ENCODE measurements at places on chromosomes 13 and 19. TPM values are rescaled to one million over a fixed set of nuclear protein-coding genes. Genes with fewer than 3 reads are reported as not detected.

Gene IPO5
- total RNA-seq: 208 TPM

Gene NKPD1
- total RNA-seq: 0.53 TPM

Gene ATXN8OS
- total RNA-seq: not detected

Gene TPTE2
- total RNA-seq: not detected

Gene CASP14
- total RNA-seq: not detected

Gene CLEC11A
- 5.4 TPM for total RNA-seq

Gene SLC5A5
- total RNA-seq: not detected

Gene IQCN
- 10.9 TPM for total RNA-seq

Gene IFNL1
- total RNA-seq: not detected

Gene TMEM145
- total RNA-seq: 1.9 TPM

Gene RDH8
- not detected for total RNA-seq

Gene AMH
- 71.3 TPM for total RNA-seq

Gene OR7E24
- total RNA-seq: not detected

Gene KANK2
- 27.6 TPM for total RNA-seq

- DNase-seq: no peak
These were observed 297.0 kb downstream of the RBM26 start for GRCh38 chr13:79108914-79109643.

GRCh38 chr13:57224414-57224813 is 57.4 kb downstream of the PRR20E start:
- no peak for DNase-seq

DNA sequence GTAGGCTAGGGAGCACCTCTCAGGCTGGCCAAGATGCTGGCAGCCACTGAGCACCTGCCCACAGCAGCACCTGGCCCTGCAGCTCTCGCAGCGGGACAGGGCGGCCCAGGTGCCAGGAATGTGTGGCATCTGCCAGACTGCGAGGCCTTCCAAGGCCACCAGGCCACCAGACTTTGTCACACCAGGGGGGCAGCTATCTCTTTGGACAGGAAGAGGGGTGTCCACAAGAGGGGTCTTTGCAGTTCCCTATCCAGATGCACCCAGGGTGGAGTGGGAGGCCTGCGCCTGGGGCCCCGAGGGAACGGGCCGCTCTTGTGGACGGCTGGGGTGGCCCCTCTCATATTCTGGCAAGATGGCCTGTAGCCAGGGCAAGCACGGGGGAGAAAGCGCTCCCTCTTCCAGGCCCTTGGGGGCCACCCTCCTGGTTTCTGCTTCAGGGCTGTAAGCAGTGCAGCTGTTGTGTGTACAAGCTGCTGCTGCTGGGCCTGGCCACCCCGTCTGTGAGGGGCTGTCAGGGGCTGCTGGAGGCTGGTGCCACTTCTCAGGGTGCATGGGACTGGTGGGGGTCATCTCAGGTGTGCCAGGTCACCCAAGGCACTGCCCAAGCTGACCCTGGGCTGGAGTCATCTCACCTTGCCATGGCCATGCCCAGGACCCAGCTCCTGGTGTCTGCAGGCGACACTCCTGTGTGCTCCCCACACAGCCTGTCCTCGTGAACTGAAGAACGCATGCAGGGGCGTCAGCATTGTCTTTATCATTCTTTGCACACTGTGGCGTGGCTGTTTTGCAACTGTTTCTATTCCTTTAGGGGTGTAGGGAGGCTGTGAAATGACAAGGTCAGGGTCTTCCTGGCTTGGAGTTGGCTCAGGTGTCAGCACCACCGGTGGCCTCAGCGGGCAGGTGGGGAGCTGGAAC is 1.8 kb downstream of the TEX29 start:
- no peak for DNase-seq

GRCh38 chr13:33322965-33323668 is 37.6 kb upstream of the STARD13 start:
- no peak for DNase-seq

GRCh38 chr13:103451656-103452055 is 385.4 kb upstream of the SLC10A2 start:
- DNase-seq: no peak

GRCh38 chr13:34750078-34750931 is 191.8 kb upstream of the NBEA start:
- no peak for DNase-seq

DNA sequence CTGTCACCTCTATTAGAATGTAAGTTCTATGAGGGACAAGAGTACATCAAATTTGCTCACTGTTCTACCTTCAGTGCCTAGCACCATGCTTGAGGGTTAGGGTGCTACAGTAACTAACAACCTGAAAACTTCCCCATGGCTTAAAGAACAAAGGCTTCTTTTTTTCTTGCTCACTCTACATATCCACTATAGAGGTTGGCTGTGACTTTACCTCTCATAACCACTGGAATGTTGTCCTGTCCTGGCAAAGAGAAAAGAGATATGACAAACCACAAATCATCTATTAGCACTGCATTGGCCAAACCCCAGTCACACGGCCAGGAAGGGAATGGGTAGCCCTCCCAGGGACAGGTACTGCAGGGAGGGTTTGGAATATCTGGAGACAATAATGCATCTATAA is 23.2 kb upstream of the ACOD1 start:
- DNase-seq: no peak

DNA sequence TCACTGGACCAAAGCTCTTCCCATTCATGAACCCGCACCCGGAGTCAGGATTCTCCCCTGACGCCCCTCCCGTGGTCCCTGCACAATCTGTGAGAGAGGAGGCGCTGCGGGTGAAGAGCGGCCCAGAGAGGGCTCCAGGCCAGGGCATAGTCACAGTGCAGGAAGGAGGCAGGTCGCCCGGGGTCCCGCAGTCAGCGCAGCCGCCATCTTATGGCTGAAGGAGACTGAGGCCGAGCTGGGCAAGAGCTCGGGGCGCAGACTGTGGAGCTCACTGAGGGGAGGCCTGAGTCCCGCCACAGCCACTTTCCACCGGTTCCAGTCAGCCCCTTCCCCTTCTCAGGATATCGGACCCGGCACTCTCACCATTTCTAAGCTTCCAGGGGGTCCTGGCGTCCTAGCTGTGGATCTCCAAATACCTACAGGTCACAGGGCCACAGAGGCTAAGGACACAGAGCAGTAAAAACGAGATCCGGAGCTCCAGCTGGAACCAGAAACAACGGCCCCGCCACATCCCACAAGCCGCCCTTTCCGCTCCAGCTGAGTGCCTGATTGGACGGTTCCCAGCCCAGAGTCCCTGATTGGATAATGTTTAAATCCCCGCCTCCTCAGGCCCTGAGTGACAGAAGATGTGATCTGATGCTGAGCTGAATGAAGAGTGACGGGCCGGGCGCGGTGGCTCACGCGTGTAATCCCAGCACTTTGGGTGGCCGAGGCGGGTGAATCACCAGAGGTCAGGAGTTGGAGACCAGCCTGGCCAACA is at the start of gene ZNF99:
Gene ZNF99 (minus strand): TSS at position 501 of the 760 bp plus-strand sequence. CDS start 135 bp downstream, at position 366.
- DNase-seq: no peak

DNA sequence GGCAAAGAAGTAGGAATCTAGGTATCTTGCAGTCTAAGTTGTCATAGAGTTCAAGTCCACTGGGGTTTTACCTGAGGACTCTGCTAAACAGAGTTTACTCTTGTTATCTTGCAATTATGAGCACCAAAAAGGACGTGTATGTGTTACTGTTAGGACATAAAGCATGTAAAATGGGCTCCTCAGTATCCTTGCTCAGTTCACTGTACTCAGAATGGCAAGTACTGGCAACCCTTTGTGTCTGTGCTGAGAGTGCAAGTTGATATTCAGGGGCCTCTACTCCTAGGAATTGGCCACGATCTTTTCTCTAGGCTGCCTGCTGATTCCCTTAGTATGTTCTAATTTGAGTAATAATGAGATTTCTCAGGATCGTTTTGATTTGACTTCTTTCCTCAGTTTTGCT is 13.3 kb downstream of the TDRD3 start:
- no peak for DNase-seq

DNA sequence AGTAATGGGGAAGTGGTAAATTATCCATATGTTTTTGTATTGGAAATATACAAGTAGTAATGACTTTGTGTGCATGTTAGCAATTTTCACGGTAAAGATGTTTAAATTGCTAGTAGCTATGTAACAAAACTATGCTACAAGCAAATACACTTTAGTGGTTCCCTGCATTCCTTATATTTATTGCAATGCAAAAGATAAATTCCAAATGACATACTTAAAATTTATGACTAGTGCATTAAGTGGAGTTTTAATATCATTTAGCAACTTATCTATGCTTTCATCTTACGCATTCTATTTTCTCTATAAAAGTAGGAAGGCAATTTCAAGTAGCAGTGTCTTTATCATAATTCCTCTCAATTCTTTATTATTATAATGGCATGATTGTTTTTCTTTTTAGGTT is 482.8 kb downstream of the SLITRK5 start:
- no peak for DNase-seq

- no peak for DNase-seq
These were observed 34.4 kb downstream of the ITGBL1 start for GRCh38 chr13:101486708-101487437.

- DNase-seq: no peak
These were observed 117.8 kb upstream of the IRS2 start for GRCh38 chr13:109904218-109904617.

GRCh38 chr13:106633321-106633720 is 65.4 kb upstream of the ARGLU1 start:
- no peak for DNase-seq

DNA sequence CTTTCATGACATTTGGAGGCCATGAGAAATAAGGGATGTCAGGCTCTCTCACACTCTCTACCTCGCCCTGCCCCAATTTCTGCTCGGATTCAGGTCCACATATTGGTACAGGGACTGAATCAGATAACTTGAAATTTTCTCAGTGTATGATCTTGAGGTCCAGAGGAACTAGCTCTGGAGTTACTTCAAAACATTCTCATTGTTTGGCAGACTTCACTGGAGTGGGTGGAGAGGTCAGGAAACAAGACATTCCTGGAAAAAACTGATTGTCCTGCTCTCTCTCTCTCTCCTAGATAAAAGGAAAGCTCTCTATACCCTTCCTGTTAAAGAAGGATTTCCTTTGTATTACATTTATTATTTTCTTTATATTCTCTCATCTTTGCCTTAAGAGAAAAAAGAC is 428.1 kb upstream of the DACH1 start:
- no peak for DNase-seq

GRCh38 chr19:375395-376110 is 31.0 kb upstream of the MIER2 start:
- no peak for DNase-seq

DNA sequence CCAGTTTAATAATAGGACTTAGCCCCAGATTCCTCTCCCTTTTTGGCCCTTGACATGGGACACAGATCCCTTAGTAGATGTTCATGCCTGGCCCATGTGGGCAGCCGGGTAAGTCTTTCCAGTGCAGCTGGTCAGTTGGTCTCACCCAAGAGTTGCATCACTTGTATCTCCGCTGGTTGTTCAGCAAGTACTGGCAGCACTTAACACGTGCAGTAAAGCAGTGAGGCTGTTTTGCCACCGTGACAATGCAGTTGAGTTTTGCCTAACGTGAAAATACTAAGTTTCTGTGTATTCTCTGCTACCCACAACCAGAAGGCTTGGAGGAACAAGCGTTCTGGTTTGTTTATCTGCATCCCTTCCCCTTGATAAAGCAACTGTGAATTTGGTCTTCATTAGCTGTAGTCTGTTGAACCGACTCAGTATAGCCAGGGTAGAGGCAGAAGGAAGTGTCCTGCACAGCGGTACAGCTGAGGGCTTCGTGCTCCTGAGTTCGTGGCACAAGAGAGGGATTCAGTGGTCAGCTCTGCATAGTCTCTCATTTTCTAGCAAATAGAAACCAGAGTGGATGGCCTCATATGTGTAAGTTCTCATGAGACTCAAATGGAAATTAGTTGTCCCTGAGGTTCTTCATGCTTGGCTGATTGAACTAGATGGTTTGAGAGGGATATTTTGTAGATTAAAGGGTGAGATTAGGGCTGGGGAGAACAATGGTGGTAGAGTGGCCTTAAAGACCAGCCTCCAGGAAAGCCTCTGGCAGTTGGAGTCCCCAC is 50.3 kb downstream of the ARHGEF7 start:
- no peak for DNase-seq

DNA sequence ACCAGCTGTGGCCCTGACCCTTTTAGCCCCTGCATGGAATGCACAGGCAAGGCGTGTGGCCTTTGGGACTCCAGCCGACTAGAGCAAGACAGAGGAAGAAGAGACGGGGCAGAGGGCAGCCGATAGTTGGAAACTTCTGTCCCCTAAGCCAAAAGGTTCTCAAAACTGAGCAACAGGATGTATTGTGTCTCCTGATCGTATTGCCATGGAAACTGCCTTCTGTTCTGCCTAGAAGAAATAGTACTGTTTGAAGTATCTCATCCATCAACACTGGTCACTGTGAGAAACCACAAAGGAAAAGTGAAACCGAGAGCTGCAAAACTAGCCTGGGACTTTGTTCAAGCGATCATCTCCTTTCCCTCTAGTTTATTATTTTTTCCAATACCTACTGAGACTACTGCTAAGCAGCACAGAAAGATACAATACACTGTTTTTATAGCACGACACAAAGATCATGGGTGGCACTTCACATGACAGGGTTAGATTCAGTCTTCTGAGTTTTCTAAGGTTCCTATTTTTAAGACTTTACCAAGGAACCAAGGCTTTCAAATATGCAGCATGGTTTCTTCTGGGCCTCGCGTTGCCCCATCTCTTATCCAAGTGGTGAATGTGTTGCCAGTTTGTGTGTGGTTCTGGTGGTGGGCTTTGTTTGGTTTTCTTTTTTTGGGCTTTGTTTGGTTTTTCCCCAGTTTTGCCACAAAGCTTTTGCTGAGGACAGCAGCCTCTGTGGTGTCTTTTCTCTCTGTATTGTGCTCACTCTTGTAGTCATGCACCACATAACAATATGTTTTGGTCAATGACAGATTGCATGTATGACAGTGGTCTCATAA is 49.3 kb upstream of the GPR183 start:
- DNase-seq: no peak

DNA sequence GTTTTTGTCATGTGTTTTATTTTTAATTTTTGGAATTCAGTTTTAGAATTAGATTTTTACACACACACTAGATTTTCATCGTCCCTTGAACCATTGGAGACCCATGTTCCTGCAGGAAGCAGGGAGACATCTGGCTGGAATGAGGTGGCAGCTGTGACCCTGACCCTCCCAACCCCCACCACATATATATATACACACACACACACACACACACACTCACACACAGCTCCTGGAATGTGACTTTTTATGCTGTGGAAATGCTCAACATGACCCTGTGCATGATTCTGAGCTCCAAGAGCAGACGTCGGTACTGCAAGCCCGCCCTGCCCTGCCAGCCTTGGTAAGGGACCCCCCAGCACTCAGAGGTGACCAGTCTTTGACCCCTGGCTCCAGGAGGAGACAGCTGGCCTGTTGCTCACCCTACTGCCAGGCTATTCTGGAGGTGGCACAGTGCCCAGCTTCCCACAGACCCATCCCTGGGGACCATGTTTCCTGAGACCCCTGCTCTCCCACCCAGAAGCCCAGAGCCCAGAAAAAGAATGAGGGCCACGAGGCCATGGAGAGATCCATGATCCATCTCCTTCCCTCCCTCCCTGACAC is 103.2 kb upstream of the VSTM2B start:
- no peak for DNase-seq

GRCh38 chr13:102913914-102914313 is 68.1 kb downstream of the ERCC5 start:
- no peak for DNase-seq

- peak; percentile 22 for DNase-seq
These were observed 8.7 kb upstream of the INSL3 start for GRCh38 chr19:17829855-17830566.

- DNase-seq: no peak
These were observed 14.6 kb downstream of the PLD3 start for GRCh38 chr19:40363069-40363468.

GRCh38 chr13:44259045-44260027 is 114.3 kb upstream of the SERP2 start:
- no peak for DNase-seq

- DNase-seq: no peak
These were observed 673.4 kb upstream of the ARGLU1 start for GRCh38 chr13:107241381-107241780.
